Caki2 (cell line): ENCODE measurements at places on chromosomes 5 and 9.

GRCh38 chr9:124242331-124243194, 15.2 kb upstream of the NEK6 start:
- no peak for DNase-seq

DNA sequence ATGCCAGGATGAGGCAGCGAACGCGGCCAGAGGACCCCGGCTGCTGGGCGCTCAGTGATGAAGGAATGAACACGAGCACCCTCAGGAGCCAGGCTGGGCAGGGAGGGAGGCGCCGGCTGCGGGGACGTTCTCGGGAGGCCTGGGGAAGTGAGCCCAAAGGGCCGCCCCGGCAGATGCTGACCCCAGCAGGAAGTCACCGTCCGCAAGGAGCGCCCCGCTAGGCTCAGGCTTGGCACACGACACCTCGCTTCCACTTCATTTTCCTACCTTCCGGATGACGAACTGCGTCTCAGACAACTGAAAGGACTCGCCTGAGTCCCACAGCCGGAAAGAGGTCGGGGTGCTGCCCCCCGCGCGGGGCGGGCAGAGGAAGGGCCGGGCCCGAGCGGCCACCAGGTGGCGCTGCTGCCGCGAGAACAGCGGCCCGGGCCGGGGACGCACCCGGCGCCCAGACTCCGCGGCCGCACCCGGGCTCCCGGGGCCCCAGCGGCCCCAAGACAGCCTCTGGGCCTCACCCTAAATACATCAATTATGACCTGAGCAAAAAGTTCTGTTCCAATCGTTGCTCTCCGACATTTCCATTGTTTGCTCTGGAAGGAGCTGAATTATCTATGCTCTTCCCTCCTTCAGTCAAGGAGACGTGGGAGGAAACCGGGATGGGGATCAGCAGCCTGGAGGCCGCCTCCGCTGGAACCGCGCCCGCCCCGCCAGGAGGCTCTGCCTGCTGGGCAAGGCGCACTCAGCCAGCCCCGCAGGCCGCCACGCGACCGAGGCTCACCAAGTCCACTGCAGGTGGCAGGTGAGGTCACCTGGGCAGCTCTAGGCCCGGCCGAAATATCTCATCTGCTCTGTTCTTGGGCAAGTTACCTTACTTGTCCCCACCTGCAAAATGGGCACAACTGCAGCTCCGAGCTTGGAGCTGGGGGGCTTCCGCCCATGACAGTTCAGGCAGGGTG, 107.0 kb downstream of the ZNF354C start:
- peak; percentile 27 for DNase-seq

- DNase-seq: no peak
These were observed 52.2 kb downstream of the PCDH1 start for GRCh38 chr5:141825791-141826560.

- DNase-seq: no peak
These were observed 116.5 kb downstream of the ANKRD55 start for GRCh38 chr5:56116599-56117141.

GRCh38 chr9:33140401-33141360, 26.5 kb downstream of the B4GALT1 start:
- DNase-seq: no peak

- no peak for DNase-seq
These were observed 184.6 kb downstream of the ACTL7B start for GRCh38 chr9:108671176-108671575.

GRCh38 chr5:13217636-13218035, 726.9 kb downstream of the DNAH5 start:
- no peak for DNase-seq

GRCh38 chr5:171999877-172000276, 6.6 kb downstream of the FBXW11 start:
- DNase-seq: no peak

DNA sequence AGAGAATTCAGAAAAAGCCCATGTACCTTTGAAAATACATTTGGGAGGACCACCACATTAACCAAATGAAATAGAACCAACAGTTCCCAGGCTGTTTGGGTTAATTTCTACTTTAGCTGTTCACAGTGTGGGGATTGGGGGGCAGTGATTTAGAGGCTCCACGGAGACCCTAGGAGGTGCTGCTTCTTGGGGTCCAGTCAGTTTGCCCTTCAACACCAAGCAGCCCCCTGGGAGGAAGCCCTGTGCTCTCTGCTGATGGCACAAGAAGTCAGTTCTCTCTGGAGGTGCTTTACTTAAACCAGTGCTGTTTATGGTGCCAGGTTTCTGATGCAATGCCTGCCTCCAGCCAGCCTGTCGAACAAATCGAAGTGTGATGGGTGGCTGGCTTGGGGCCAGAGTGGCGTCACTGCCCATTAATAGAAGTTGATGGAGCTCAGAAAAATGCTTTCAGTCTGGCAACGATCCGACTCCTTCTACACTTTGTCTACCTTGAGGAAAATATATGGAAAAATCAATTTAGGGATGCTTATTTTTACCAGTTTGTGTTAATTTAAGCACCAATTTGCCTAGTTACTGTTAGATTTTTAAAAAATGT, 134.0 kb downstream of the SNX18 start:
- no peak for DNase-seq

DNA sequence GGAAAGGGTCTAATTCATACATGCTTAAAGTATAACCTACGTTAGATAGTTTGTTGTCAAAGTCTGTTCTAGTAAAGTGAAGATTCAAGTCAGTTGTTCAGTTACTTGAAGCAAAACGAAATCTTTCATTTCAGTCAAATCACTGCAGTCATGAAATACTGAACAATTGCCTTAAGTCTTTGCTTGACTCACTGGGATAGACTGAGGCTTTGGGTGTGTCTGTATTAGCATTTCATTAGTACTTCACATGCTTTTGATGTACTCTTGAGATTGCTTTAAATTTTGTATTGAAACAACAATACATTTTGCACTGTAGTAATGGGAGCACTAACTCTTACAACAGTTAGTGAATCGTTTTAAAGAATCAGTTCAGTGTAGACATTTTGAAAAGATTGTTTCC, 4.0 kb upstream of the CMYA5 start:
- DNase-seq: no peak

GRCh38 chr9:105027084-105027483, 99.1 kb upstream of the ABCA1 start:
- DNase-seq: no peak

DNA sequence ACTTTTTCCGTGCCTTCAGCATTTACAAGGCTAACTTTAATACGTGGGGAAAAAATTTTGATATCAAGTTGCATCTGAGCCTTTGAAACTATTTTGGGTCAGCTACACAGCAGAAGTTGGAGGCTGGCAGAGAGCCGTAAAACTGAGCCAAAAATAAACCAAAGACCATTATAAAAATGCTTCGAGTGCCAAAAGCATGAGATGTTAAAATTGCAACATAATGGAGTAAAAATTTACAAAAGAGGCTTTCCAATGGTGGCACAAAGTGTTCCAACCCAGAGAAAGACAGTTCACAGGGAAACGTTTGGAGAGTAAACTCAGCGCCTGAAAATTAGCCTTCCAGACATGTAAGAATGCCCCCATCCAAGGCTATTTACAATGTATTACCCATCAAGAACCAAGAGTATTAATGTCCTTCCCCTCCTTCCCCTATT, 190.3 kb downstream of the TLE1 start:
- DNase-seq: no peak

- no peak for DNase-seq
These were observed 779.3 kb downstream of the CDH9 start for GRCh38 chr5:26259081-26259480.

DNA sequence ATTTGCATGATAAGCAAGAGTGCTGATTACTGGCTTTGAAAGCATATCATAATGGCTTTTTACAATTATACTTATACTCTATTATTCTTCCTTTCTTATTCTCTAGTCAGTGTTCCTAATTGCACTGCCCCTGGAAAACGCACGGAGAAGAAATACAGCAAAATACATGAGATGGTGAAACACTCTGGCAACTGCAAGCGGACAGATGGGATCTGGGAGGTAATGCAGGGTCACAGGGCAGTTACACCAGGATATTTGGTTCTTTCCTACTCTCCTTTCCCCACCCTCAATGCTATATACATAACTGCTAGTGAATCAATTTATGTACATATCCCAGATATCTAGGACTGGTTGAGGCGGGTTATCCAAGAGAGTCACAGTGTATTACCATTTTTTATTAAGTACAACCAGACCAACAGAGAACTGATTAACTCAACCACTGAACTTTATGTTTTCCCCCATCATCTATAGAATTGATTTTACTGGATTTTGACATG, 423.7 kb downstream of the ZSWIM6 start:
- DNase-seq: no peak

- no peak for DNase-seq
These were observed 425.9 kb downstream of the SPOCK1 start for GRCh38 chr5:137073189-137073588.

DNA sequence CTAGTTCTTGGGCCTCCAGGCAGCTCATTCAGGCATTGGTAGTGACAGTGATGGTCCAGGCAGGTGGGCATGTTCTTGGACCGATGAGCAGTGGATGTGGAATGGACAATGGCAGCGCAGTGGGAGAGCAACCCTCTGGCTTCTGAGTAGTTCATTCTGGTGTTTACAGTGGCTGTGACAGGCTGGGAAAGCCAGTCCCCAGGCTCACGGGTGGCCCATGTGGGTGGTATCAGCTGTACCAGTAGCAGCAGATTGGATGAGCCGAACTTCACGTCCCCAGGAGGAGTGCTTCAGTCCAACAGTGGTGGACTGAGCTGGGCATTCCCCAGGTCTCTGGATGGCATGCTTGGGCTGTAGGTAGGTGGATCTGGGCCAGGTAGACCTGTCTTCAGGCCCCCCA, 515.6 kb upstream of the ACO1 start:
- DNase-seq: no peak

DNA sequence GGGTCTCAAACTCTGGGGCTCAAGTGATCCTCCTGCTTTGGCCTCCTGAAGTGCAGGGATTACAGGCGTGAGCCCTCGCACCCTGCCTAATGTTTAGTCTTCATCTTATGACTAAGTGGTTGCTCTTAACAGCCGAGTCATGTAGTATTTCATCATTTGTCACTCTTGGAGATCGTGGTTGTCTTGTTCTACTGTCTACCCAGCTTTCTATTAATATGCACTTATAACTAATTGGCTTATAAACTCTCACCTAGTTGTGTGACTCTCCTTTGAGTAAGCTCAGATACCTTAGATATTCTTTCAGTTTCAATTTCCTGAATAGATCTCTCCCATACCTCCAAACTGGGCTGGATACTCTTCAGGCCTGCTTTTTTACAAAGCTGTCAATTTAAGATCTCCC, 19.9 kb downstream of the SLC44A1 start:
- DNase-seq: peak; percentile 41

DNA sequence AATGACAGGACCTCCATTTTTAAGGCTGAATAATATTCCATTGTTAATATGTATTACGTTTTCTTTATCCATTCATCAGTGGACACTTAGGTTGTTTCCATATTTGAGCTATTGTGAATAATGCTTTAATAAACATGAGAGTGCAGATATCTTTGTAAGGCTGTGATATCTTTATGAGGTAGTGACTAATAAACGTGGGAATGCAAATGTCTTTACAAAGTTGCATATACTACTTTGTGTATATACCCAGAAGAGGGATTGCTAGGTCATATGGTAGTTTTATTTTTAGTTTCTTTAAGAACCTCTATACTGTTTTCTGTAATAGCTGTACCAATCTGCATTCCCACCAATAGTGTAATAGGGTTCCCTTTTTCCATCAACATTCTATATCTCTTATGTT, 148.7 kb downstream of the FOCAD start:
- DNase-seq: no peak

- peak; percentile 85 for DNase-seq
These were observed 8.2 kb upstream of the AGPAT2 start for GRCh38 chr9:136695435-136695895.

GRCh38 chr9:70003901-70004714, 39.5 kb upstream of the MAMDC2 start:
- DNase-seq: no peak

GRCh38 chr5:102498271-102499034, at the start of gene SLCO6A1:
Gene SLCO6A1 (minus strand): TSS chr5:102499001. CDS start chr5:102498844, 157 bp downstream.
- DNase-seq: no peak

DNA sequence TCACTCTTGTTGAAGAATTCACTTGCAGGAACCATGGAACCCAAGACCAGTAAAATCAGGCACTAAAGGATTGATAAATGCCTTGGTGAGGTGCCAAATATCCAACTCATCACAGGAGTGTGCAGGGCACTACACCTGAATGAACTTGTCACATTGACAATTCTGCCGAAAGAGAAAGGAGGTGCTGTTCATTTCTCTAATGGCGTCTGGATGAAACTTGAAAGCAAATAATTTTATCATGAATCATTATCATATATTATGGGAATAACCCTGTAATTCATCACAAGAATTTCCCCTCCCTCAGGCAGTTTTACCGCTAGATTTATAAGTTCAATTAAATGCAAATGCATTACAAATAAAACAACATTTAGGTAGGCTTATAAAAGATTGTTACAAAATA, 360.0 kb downstream of the GLIS3 start:
- no peak for DNase-seq

GRCh38 chr5:175596761-175597189, 61.1 kb upstream of the HRH2 start:
- DNase-seq: no peak

GRCh38 chr9:130630506-130631330, 33.7 kb upstream of the PRDM12 start:
- no peak for DNase-seq
